NCI-H524 (cell line): ENCODE measurements at places on chromosomes 6 and 20.
A peak's percentile ranks its signal among the peaks of the same experiment; 100 is the strongest.

DNA sequence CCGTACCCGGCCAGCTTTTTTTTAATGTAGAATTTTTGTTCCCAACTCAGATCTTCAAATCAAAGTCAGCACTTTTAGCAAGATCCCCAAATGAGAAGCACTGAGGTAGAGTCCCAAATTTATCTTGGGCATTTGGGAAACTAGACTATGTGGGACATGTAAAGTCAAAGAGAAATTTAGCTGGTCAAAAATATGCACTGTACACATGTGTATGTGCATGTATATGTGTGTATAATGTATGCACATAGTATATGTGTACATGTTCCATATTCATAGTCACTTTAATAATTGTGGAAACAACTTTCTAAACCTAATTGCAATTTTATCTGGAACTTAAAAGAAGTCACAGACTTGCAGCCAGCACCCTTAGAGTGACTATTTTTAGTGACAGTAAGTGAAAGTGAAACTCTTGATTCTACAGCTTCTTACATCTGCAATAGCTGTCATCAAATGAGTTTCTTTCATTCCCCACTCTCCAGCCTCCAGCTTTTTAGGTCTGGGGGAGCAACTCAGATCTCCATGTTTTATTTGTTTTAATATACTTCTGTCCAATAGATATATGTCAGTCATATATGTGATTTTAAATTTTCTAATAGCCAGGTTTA is 53.6 kb downstream of the CDC40 start:
- no peak for DNase-seq

GRCh38 chr6:45310118-45310788 is 17.9 kb upstream of the RUNX2 start:
- no peak for DNase-seq

DNA sequence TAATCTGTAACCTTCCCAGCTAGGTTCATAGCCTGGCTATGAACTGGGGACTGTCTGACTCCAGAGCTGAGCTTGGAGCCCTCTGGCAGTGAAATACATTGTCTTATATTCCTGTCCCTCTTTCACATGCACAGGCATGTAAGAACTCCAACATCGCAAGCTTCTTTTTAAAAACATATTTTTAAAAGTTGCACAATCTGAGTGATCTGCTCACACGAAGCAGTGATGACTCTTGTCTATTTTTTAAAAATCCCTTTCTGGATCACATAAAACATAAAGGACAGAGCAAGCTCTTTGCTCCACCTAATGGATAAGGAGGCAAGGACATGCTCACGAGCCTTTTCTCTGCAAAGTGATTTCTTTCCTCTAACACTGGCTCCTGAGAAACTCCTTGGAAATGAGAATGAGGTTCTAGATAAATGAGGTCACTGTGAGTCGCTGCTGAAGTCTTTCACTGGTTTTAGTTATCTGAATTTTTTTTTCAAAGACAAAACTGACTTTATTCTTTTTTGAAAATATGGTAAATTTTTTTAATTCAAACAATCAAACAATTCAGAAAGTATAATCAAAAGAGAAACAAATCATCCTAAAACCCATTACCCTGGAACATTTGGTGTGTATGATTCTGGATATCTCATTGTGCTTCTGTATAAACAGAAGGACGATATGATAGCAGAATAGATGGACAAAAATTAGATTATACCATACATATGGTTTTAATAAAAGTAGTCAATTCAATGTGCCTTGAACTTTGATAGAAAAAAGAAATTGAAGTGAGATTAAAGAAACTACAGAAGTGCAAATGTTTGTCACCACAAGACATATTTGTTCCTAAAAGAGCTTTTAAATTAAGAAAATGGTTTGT is 30.8 kb downstream of the IL20RA start:
- DNase-seq, result no peak

DNA sequence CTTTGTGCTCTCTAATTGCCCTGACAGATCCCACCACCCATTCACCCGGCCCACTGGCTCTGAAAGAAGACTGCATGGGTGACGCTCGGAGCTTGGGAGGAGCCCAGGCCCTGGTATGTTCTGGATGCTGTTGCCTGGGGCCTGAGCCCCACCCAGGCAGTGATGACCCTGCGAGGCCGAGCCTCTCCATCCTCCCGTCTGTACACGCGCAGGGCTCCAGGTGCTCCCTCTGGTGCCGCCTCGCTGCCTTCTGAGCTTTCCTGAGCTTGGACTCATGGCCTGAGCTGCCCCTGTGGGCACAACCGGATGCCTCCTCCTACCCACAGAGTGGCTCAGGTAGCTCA is 61.2 kb downstream of the STK35 start:
- DNase-seq, result no peak

DNA sequence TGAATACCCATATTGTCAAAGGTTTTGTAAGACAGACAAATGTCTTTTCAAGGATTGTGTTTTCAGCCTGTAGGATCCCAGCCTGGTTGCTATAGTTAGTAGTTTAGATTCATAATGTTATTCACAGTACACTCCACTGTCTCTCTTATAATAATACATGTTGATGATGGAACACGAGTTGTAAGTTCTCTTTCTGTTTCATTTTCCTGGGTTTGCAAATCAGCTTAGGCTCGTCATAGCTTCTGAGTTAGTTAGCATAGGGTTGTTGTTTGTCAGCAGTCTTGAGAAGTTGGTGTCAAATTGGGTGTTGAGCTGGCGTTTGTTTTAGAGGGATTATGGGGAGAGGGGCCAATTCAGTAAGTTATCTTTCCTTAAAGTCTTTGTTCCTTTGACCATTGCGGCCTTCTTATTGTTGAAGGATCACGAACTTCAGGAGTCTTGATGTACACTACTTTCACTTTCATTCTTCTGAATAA is 45.8 kb downstream of the QKI start:
- no peak for DNase-seq

GRCh38 chr20:37977786-37978185 is 55.5 kb downstream of the TTI1 start:
- DNase-seq, result no peak

DNA sequence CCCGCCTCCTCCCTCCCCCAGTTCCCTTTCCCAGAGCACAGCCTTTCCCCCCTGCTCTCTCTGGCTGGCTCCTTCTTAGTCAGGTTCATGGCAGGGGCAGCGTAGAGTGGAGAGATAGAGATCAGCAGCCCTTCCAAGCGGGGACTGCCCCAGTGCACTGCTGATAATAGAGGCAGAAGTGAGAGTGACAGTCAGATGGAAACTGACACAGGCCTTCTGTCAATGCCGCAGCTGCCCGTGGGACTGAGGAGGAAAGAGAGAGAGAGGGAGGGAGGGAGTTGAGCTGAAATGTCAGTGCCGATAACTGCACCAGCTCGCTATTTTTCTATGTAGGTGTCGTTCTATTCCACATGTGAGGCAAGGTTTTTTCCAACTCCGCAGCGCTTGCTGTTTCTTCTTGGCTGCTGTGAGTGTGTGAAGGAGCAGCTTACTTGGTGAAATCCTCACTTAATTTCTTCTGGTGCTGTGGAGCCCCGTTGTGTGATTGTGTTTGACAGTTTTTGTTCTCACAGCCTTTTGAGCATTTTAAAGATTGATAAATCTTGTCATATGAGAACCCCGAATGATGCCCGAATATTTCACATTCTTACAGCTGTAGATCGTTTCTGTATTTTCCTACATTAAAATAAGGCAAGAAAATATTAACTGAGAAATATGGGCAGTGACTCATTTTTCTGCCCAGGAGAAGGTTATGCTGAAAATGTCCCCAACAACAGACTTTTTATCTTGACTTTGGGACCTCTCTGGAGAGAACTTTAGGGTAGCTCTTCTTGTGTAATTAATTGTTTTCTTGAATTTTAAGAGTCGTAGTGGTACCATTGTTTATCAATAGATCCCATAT is 386.4 kb upstream of the MMS22L start:
- peak; percentile 31 for DNase-seq

DNA sequence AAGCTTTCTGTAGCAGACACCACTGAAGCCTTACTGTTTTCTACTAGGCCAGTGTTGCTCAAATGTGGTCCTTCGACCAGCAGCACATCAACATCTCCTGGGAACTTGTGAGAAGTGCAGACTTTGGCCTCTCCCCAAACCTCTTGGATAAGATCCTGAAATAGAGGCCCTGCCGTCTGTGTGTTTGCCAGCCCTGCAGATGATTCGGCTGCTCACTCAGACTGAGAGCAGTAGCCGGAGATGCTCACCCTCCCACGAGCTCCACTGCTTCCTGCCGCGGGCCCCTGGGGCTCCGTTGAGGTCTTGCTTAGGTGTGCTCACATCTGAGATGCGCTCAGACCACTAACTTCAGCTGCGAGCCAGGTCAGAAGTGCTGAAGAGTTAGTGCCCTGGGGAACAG is 129.5 kb upstream of the SSTR4 start:
- no peak for DNase-seq

GRCh38 chr6:139219271-139219729 is 72.5 kb downstream of the TXLNB start:
- DNase-seq, result peak; percentile 72

GRCh38 chr6:24919056-24919892 is 16.5 kb downstream of the RIPOR2 start:
- peak; percentile 95 for DNase-seq

DNA sequence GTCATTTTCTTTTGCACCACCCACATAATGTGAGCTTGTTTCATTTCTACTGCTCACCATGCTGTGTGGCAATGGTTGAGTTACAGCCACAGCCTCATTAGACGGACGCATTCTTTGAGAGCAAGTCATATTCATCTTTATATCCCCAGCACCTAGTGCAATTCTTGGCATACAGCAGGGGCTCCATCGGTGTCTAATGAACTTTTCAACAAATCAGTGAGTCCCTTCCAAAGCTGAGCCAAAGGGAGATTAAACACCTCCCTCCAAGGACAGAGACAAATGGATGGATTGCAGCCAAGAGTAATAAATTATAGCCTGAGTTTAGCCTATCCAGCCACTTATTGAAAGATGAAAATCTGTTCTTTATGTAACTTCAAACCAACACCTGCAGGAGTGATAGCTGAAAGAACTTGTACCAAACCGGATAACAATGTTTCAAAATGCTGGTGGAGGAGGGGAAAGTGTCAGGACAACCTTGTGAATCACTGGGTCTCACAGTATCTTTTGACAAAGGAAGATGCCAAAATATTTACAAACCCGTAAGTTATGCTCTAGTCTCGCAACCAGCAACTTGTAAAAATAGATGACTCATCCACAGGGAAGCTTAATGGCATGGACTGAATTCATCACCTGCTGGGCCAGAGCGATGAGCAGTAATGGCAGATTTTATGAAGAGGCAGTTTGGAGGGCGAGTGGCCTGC is 139.0 kb downstream of the PXDC1 start:
- DNase-seq, result peak; percentile 88

DNA sequence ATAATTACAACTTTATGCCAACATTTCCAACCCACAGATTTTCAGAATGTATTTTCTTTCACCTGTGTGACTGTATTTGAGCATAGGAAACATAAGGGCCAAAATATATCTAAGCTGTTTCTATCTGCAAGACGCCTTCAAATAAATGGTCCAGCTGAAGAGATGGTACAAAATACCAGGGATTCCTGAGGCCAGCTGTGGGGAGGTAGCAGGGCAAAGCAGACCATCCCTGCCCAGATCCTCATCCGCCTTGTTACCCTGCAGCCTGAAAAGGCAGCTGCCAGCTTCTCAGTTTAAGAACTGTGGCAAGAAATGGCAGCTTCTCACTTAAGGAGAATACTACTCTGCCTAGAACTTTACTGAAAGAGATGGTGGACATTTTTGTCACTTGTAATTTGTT is 143.3 kb downstream of the KHDC1L start:
- DNase-seq, result no peak

GRCh38 chr6:38353310-38354036 is 286.3 kb downstream of the BTBD9 start:
- DNase-seq, result no peak

- no peak for DNase-seq
Observed at GRCh38 chr20:58112017-58112781, 116.3 kb downstream of the ANKRD60 start.

- DNase-seq, result no peak
Observed at GRCh38 chr20:61500791-61501321, 248.8 kb downstream of the CDH4 start.

DNA sequence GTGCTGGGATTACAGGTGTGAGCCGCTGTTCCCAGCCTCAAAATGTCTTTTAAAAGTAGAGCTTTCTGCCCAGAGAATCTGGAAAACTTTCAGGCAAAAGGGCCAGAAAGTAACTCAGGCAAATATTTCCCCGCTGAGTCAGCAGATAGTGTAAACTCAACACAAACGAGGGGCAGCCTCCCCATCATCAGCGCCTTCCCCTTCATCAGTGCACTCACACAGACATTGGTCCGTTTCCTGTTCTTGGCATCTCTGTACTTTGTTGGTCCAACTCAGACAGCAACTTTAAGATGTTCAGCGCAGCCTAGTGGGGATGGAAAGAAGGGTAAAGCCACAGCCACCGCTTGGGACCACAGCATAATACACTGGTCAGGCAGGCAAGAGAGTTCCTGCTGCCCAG is 69.5 kb downstream of the CSE1L start:
- DNase-seq, result no peak

- DNase-seq, result no peak
Observed at GRCh38 chr6:33313709-33314514, at the start of gene TAPBP. TAPBP (minus strand) TSS chr6:33314078; CDS start chr6:33314041, 37 bp downstream.

GRCh38 chr20:40307997-40308396 is 381.0 kb downstream of the MAFB start:
- DNase-seq, result no peak

DNA sequence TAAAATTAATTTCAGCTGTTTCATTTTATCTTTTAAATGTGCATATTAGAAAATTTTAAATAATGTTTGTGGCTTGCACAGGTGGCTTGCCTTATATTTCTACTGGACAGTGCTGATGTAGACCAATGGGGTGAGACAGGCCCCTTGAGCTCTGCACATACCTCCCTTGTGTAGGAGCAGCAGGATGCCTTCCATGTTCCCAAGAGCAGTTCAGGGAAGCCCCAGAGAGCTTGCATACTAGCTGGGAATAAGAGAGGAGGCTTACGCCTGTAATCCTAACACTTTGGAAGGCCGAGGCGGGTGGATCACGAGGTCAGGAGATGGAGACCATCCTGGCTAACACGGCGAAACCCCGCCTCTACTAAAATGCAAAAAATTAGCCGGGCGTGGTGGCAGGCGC is 61.4 kb downstream of the RFPL4B start:
- DNase-seq, result peak; percentile 76

DNA sequence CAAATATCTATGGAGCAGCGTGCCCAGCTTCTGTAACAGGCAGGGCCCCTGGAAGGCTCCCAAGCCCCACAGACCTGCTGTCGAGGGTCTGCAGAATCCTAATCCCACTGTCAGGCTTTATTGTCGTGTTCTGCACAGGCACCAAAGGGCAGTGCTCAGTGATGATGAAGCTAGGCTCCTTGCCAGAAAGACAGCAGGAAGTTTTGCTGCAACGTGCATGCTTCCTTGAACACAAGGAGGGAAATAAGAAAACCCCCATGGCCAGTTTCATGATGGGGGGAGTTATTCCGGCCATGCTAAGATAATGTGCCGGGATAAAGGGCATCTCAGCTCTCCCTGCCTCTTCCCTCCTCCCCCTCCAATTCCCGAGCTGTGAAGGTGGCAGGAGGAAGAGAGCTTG is 109.4 kb upstream of the KCNG1 start:
- DNase-seq, result no peak

DNA sequence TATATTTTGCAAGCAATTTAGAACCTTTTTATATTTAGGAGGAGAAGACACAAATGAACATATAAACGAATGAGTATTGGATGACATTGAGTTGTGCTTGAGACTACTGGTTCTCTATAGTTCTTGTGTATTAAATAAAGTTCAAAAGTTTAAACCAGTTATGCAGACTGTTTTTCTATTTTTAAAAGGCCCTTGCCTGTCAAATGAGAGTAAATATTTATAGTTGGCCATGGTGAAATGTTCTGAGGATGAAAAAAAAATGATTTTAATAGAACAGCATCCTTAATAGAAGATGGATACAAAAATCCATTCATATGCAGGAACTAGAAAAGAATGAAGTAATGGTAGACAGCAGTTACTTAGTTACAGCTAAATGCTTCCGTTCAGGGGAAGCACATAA is 63.5 kb upstream of the COL10A1 start:
- DNase-seq, result no peak
